ENCODE measurements at places on chromosomes 3 and 15.
A peak's percentile ranks its signal among the peaks of the same experiment; 100 is the strongest.

DNA sequence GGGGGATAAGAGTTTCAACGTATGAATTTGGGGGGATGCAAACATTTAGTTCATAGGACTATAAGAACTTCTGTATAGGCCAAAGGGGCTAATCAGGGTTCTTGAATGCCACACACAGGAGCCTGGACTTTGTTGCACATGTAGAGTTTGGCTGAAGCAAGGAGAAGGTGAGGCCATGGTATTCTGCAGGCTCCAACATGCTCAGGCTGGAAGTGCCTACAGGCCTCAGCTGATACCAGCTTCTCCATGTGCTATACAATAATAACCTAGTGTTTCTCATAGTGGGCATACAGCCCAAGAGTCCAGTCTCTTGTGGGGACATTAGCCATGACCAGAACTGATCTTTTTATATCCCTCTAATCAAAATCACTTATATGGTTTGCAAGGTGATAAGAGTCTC, 399.7 kb upstream of the MCTP2 start:
- DNase-seq, result no peak

GRCh38 chr3:66592016-66592761, 91.4 kb upstream of the LRIG1 start:
- no peak for DNase-seq

DNA sequence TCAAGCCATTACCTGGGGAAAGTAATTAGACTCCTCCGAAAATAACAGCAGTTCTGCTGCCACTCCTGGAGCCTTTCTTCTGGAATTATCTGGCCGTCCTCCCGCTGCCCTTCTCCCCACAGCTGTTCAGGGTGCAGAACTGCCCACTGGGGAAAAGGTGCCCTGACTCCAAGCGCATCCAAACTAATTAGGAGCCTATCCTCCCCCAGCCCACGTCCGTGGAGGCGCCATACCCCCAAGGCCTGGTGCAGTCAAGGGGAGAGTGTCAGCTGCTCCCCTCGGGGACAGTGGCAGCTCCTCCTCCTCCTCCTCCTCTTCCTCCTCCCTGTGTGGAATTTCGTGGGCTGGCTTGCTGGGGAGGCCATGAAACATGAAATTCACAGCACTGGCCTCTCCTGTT, 177.2 kb downstream of the XXYLT1 start:
- no peak for DNase-seq

GRCh38 chr3:153553605-153553945, 391.5 kb downstream of the RAP2B start:
- DNase-seq, result no peak

DNA sequence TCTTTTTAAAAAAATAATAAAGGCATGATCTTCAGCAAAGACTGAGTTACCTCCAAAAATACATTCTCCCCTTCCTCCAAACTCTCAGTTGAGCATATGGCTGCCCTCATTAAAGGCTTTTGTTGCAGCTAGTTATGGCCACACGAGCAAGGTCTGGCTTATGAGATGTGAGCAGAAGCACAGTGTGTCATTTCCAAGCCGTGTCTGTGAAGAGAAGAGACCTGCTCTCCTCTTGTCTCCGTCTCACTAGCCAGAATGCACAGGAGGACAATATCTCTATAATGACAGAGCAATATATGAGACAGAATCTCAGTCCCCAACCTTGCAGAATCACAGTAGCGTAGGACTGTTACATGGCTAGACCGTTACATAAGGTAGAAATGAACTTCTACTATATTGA, 152.3 kb downstream of the MAGI1 start:
- no peak for DNase-seq

- DNase-seq, result peak; percentile 21
These were observed 33.4 kb upstream of the RAD18 start for GRCh38 chr3:8996681-8997121.

GRCh38 chr3:32857921-32858320, 40.1 kb downstream of the TRIM71 start:
- no peak for DNase-seq

DNA sequence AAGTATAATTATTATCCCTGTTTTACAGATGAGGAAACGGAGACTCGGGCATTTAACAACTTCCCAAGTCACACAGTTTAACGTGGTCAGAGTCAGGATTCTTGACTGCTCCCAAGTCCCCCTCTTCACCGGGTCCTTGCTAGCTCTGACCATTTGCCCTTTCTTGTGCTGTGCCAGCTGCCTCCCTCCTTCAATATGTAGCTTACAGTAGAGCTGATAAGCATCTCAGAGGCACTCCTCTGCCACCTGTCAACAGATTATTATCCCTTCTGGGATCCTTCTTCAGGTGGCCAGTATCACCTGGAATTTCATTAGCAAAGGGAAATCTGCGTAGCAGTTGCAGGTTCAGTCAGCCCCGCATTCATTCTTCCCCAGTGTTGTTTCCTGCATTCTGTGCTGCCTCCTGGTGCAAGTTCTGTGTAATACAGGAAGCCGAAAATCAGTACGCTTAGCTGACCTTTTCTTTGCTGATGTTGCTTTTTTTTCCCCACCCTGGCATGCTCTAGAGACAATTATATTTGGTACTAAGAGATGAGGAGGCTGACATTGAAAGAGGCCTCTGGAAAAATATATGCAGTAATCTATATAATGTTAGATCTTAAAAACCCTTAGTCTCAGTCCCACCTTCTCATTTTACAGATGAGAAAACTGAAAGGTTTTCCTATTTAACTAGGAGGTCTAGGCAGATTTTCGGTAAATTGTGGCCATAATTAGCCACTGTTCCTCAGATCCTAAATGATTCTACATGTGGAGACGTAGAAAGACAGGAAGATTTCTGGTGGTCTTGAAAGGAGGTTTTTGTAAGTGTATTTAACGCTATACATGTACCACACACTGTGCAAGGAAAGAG, 24.8 kb downstream of the TMOD2 start:
- peak; percentile 41 for DNase-seq

- DNase-seq, result no peak
These were observed 127.2 kb downstream of the ZBTB20 start for GRCh38 chr3:115019900-115020299.

DNA sequence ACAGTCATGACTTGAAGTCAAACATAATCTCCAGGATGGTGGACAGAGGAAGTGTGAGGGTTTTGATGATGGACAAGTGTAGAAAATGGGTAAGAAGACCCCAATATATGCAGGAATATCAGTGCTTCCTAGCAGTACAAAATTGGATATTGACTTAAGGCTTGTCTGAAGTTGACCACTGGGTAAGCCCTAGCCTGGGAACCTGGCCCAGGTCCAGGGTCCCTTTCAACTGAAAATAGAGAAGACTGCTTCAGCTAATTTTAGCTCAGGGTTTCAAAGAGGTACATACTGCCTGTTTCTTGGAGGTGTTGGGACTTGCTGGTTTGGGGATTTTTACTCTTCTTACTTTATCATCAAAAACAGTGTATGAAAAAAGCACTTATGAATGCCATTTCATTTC, 4.7 kb downstream of the NR1D2 start:
- no peak for DNase-seq

DNA sequence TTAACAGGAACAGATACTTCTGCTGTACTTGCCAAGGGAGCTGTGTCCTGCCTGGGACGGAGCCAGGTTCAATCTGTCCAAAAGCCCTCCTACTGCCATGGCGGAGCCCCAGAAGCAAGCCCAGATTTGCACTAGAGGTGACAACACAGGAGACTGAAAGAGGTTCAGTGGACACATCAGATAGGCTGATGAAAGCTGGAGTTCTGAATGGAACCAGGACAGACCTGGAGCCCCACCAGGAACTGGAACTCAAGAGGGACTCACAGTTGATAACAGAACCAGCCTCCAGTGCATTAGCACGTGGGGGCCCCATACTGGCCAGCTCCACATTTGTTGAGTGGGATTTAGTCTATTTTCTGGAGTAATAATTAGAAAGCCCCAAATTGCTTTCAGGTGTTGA, 315.5 kb downstream of the ARRDC4 start:
- DNase-seq, result no peak

Measured in caudate nucleus (tissue), 63 donors.